Fibroblast of skin of left quadriceps (primary cell): ENCODE measurements at places on chromosomes 1 and 21.

GRCh38 chr21:38753557-38753971 is 52.2 kb upstream of the ETS2 start:
- no peak for DNase-seq

- no peak for DNase-seq
Observed at GRCh38 chr1:181391301-181391900, 91.9 kb upstream of the CACNA1E start.

GRCh38 chr1:179871940-179872339 is 5.7 kb downstream of the TOR1AIP2 start:
- DNase-seq: no peak

- no peak for DNase-seq
Observed at GRCh38 chr1:29090937-29091618, 32.6 kb downstream of the TMEM200B start.
